Nucleus accumbens (tissue), 56 donors: ENCODE measurements at places on chromosomes 6 and 20.
A peak's percentile ranks its signal among the peaks of the same experiment; 100 is the strongest.

DNA sequence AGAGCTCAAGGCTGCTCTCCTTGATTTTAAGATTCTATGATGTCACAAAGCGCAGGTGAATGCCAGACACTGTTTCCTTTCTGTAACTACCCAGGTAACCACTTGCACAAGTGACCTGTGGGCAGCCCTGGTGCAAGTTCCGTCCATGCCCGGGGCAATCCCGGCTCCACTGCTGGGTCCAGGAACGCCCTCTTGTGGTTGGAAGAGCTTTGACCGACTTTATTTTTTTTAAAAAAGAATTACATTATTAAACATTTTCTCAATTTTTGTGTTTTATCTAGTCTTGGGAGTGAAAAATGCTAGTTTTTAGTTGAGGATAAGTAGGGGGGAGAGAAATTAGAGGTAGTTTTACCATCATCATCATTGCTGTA, 695.2 kb downstream of the QKI start:
- DNase-seq, result no peak

GRCh38 chr6:46815130-46815529, 21.9 kb downstream of the MEP1A start:
- DNase-seq, result no peak

DNA sequence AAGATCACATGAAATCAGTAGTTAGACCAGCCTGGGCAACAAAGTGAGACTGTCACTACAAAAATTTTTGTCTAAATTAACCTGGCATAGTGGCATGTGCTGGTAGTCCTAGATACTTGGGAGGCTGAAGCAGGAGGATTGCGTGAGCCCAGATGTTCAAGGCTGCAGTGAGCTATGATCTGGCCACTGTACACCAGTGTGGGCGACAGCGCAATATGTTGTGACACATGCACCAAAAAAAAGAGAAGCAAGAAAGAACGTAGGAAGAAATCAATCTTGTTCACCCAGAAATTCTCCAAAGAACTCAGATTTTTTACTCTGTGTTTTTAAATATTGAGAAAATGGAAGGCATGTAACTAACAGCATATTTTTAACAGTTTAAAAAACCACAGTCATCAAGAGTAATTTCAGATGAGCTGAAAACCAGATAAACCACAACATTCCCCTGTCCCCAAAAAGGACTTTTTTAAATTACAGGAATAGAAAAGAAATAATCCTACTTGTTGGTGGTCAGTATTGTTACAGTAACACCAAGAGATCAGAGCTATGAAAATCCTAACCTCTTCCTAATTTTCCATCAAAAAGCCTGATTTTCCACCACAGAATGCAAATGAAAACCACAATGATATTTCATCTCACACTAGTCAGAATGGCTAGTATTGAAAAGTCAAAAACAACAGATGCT, 240.2 kb downstream of the KHDC1L start:
- no peak for DNase-seq

DNA sequence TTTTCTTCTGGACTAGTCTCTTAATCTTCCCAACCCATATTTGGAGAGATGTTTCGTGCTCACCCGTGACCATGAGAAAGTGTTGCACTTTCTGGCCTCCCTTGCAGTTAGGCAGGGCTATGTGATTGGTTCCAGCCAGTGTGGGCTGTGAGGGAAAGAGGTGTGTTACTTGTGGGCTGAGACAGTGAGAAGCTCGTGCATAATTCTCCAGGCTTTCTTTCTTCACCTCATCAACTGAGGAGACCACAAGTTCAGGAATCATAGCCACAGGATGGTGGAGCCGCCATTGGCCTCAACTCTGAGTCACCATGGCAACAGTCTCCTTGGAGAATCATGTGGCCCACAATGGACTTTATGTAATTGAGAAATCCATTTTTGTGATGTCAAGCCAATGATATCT, 57.5 kb upstream of the FUCA2 start:
- no peak for DNase-seq

GRCh38 chr6:134253681-134254080, 64.2 kb downstream of the SGK1 start:
- DNase-seq, result no peak

- DNase-seq, result no peak
Observed at GRCh38 chr6:76631622-76632021, 559.2 kb upstream of the IMPG1 start.

DNA sequence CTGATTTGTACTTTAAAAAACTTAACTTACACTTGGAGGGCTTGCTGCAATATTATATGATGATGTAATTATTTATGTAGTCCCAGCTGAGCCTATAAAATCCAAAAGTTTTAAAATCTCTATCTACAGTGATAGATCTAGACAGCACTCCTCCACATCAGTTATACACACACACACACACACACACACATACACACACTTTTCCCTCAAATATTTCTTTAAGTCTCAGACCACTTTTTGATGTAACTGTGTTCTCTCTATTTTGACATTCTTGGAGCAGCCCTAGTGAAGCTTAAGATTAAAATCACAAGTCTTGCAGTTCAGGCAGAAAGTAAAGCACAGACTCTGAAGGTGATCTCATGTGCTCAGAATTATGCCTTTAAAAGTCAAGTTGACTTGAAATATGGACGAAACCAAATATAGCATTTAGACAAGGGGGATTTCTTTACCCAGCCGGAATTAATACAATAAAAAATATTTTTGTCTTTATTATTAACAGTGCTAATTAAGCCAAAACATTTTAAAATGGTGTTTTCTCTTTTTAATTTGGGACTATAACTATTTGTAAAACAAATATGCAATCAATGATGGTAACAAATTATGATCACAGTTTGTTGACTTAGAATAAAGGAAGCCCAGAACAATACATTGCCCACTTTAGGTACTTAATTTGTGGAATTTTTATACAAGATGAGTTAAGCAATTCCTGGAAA, 63.5 kb upstream of the TMEM30A start:
- DNase-seq, result no peak

DNA sequence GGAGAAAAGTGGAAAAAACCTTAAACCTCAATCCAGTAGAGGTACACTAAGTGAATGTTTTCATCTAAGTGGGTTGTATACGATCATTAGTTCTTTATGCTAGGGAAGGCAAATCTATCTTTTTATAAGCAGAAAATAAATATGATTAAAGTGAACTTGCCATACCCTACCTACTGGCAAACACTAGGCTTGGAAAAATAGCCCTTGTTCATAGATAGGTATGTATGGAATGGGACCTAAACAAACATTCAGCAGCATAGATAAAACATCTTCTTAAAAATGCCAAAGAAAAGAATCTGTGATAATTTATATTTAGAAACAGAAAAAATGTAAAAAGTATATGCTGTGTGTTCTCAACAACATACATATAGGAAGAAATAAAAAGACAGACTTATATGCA, 18.8 kb downstream of the REV3L start:
- DNase-seq, result no peak

GRCh38 chr6:76861403-76861802, 601.9 kb downstream of the HTR1B start:
- DNase-seq, result no peak

GRCh38 chr6:24848461-24848860, 49.7 kb upstream of the ARMH2 start:
- peak; percentile 7 for DNase-seq

DNA sequence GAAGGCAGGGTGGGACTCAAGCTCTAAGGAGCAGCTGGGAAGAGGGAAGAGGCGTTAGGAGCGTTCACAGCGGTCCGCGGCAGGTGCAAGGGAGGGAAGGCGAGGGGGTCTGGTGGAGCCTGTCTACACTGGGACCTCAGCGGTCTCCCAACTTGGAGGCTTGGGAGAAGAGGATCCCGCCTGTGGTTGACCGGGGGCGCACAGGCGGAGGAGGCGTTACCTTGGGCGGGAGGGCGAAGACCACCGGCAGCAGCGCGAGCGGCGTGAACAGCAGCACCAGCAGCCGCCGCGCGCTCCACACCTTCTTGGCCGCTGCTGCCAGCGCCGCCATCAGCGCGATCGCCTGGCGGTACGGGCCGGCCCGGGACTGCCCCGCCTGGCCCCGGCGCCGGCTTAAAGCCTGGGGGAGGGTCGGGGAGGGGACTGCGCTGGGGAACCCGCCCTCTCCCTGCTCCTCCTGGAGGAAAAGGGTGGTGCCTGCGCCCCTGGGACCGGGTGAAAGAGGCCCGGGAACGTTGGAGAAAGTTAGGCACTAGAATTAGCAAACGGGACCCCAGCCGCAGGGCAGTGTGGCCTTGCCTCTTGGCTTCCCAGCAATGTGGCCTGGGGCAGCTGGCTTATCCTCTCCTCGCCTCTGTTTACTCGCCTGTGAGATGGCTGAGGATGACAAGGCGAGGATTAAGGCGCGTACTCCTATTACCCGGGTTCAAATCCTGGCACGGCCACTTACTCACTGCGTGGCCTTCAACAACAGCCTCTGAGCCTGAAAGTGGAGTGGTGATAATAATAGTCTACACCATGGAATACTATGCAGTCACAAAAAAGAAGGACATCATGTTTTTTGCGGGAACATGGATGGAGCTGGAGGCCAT, at the start of gene SLC13A3:
Gene SLC13A3 (minus strand): TSS at position 369 of the 872 bp plus-strand sequence. CDS start 38 bp downstream, at position 331.
- DNase-seq, result peak; percentile 30

DNA sequence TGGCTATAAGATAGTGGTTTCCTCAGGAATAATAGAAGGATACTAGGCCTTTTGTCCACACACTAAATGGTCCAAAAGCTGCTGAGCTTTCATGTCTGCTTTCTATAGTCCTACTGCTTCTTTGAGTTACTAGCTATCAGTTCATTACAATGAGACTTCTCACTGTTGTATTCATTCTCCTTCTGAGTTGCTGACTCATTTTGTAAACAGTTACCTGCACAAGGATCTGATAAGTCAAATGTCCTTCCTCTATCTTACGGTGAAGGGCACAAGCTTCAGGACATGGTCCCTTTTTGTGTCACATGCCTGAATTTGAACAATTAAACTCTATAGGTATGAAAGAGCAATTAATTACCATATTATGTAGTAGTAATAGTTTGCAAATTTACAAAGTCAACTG, 90.5 kb downstream of the MAN1A1 start:
- DNase-seq, result no peak

- DNase-seq, result no peak
Observed at GRCh38 chr6:144063246-144063743, 32.1 kb downstream of the SF3B5 start.

DNA sequence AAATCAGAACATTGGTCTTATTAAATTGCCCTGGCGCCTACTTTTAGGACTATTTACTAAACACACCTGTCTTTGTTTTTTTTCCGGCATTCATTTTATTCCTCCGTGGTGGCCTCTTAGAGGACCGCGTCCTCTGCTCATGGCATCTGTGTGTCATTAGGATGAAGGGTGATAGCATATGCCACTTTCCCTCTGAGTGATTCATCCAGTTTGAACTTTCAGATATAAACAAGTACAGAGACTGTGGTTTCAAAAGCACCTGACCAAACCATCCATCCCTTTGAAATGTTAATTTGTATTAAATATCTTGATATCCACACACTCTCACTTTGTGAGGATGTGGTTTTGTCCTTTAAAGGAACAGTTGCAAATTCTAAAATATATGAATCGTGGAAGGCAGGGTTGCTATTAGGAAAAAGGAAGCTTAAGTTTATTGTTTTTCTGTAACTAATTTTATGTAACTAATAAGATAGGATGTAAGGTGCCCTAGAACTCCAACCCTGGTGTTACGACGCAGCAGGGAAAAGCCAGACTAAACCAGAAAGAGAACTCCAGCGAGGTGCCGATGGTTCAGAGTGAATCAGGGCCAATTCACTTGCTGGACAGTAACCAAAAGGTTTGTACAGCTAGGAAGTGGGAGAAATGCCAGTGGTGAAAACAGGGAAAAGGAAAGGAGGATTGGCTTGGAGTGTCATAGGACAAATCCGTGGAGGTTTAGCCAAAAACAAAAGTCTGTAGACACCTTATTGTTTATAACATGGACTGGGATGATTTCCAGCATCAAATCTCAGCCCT, 98.7 kb downstream of the SHLD1 start:
- DNase-seq, result no peak

- DNase-seq, result no peak
Observed at GRCh38 chr6:154738551-154738961, 5.3 kb downstream of the SCAF8 start.

GRCh38 chr20:35327074-35327976, 35.1 kb upstream of the FAM83C start:
- DNase-seq, result no peak

DNA sequence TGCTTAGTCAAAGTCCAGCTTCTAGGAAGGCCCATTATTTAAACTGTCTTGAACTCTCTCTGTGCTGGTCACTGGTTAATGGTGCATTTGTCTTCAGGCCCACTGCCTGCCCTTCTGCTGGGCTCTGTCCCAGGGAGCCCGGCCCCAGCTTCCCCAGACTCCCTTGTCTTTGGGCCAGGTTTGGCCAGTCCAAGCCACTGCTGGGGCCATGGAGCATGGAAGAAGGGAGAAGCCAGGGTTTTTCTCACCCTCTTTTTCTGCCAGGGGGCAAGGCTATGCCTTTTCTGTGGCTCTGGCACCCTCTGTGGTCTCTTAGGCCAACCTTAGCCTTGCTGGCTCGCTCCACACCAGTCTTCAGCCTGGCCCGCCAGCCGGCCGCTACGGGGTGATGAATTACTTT, 390.0 kb upstream of the SULF2 start:
- peak; percentile 13 for DNase-seq

GRCh38 chr20:31901615-31902014, 31.2 kb downstream of the TTLL9 start:
- DNase-seq, result no peak

GRCh38 chr6:34953061-34954025, 64.3 kb downstream of the ANKS1A start:
- no peak for DNase-seq

DNA sequence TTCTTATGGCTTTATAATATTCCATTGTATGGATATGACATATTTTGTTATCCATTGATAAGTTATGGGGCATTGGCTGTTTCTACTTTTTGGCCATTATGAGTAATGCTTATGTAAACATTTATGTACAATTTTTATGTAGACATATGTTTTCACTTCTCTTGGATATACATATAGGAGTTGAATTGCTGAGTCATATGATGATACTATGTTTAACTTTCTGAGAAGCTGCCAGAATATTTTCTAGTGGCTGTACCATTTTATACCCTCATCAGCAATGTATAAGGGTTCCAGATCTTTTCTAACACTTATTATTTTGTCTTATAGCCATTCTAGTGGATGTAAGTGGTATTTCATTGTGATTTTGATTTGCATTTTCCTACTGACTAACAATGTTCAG, 23.1 kb downstream of the OTOR start:
- no peak for DNase-seq
